ENCODE measurements at places on chromosomes 13 and 19.

GRCh38 chr19:39304701-39305571, 8.7 kb downstream of the IFNL1 start:
- DNase-seq: no peak

DNA sequence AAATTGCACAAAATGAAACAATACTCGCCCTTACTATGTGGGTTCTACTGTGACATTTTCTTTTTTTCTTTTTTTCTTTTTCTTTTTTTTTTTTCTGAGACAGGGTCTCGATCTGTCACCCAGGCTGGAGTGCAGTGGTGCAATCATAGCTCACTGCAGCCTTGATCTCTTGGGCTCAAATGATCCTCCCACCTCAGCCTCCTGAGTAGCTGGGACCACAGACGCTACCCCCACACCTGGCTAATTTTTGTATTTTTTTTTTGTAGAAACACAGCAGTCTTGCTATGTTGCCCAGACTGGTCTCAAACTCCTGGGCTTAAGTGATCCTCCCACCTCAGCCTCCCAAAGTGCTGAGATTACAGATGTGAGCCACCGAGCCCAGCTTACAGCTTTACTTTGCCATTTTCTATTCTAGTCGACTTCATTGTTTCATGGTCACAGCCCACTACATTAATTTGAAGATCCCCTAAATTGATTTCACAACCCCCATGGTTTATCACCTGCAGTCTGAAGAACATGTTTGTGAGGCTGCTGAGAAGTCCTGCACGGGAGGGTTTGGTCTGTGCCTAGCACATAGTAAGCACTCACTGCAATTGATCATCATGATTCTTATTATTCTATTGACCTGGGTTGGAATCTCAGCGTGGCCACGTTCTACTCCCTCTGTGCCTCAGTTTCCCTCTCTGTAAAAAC, 3.8 kb downstream of the BCL3 start:
- no peak for DNase-seq

- no peak for DNase-seq
Measured at GRCh38 chr13:39038569-39039030, 344 bp downstream of the NHLRC3 start.

DNA sequence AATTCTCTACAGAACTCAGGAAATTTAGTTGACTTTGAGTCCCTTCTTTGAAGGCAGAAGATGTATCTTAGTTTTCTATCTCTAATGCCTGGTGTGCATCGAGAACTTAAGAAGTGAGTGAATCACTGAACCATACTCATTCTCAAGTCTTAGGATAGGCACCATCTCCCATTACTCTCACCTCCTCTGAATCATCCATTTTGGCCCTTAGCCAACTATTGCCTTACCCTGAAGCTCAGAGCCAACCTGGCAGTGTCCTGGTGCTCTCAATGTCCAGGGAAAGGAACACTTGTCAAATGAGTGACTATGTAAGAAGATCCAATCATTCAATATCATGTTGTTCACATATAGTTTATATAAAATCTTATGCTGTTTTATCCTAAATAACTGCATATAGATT, 146.6 kb downstream of the RGCC start:
- DNase-seq: peak; percentile 1

DNA sequence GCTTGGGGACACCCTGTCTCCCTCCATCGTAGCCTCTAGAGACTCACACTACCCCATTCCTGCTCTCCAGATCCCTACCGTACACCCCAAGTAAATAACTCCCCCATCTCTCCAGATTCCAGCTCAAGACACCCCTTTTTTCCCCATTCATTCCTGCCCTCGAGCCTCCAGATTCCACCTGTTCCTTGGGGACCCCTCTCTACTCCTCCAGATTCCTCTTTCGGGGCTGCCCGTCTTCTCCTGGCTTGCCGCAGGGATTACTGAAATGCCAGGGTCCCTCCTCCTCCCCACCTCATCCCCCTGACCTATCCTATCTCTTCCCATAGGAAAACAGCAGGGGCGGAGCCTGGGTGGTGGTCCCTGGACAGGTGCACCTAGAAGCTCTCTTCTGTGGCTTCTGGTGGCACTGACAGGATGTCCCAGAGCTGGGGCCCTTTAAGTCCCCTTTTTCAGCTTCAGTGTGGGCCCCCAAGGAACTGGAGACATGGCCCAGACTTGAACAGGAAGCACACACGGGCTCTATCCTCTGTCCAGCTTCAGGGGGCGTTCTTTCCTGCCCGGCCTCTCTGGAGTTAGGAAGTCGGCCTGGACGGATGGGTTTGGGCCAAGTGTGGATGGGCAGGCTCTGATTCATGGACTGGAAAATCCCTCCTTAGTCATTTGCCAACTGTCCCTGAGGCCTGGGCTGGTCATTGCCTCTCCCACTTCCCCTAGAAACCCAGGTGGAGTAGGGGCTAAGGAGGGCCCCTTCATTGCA, 1.2 kb downstream of the ZSWIM4 start:
- DNase-seq: no peak

DNA sequence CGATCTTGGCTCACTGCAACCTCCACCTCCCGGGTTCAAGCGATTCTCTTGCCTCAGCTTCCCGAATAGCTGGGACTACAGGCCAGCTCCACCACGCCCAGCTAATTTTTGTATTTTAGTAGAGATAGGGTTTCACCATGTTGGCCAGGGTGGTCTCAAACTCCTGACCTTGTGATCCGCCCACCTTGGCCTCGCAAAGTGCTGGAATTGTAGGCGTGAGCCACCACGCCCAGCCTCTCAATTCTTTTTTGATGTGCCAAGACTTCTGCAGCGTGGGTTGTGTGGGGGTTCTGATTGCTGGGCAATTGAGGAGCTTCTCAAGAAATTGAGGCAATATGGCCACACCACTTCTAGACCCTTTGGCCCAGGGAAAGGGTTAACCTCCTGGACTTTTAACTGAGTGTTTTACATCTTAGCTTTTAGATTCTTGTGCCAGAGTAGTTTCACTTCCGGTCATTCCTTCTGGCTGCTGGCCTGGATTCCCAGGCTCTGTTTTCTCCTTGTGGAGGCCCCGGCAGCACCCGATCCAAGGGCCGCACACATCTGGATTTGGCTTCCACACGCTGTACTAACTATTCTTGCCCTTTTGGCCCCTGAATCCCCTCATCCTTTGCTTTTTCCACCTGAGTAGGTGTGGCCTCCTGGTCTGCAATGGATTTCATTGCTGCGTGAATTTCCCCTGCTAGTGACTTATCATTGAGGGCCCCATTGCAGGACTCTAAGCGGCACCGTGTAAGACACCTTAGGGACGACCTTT, 14.7 kb downstream of the SMARCA4 start:
- no peak for DNase-seq

DNA sequence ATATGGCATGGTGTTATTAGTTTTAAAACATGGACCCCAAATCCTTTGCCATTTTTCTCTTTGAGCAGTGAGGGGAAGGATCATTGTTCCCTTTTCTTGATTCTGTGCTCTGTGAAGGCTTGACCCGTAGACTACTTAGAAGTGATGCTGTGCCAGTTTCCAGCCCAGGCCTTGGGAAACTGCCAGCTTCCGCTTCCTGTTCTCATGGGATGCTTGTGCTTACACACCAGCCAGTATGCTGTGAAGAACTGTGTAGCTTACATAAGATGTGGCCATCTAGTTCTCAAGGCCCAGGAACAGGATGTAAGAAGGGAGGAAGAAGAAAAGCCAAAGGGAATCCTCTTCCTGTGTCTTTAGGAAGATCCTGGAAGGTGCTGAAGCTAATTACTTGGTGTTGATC, 180.9 kb downstream of the PCCA start:
- no peak for DNase-seq

- DNase-seq: no peak
Measured at GRCh38 chr19:17332677-17333581, 1.7 kb downstream of the ANO8 start.

- DNase-seq: no peak
Measured at GRCh38 chr13:20197361-20197834, 4.7 kb upstream of the GJB2 start.

DNA sequence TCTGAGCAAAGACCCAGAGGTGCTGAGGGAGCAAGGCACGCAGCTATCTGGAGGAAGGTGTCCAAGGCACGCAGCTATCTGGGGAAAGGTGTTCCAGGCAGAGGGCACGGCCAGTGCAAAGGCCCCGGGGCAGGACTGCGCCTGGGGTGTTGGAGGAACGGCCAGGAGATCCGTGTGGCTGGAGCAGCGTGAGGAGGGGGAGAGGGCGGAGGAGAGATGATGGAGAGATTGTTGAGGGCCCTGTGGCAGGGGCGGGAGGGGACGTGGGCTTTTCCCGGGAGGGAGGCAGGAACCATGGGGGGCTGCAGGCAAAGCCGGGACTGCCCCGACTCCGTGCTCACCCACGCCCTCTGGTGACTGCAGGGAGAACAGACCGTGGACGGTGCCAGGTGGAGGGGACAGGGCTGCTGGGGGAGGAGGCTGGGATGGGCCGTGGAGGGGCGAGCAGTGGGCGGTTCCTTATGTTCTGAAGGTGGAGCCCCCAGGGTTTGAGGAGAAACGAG, 13.3 kb upstream of the MISP start:
- no peak for DNase-seq

DNA sequence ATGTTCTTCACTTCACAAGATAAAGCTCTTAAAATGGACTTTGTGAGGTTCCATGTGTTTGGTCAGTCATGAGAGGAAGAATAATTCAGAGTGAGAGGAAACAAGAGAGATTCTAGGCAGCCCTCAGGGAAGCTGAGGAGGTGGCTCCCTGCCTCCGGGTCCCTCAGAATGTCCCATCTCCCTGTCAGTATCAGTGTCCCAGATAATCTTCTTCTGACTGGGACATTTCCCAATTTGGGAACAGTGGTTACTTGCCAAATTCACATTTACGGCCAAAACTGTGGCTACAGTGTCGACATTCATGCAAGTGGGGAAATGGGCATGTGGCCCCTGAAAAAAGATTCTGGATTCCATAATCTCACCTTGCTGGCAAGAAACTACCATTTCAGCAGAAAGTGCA, 9.0 kb downstream of the ZNF417 start:
- DNase-seq: no peak

DNA sequence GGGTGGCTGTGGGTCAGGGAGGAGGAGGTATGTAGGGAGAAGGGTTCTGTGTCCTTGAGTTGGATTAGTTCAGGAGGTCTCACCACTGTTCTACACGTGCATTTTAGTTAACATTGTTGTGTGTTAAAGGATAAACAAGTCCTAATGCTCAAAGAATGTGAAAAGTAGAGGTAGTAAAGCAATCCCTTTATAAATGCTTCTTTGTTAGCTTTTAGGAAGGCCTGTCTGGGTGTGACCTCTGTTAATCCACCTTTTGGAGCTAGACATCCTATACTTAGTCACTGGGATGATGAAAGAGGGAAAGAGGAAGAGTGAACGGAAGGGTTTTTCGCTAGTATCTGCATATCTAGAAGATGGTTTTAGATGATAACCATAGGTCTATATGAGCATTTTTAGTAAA, 42.2 kb upstream of the FLT1 start:
- DNase-seq: no peak

DNA sequence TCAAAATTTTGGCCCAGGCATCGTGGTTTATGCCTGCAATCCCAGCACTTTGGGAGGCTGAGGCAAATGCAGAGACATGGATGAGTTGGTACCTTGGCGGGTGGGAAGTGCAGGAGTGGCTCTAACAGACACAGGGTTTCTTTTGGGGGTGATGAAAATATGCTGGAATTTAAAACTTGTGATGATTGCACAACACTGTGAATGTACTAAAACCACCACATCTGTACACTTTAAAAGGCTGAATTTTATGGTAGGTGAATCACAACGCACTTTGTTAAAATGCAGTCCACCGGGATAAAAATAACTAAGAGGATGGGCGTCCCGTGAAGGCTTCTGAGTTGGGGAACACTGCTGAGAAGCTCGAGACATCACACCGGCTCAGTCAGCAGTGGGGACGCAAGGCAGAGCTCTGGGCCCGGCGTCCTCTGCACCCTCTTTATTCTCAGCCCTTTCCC, 47.1 kb downstream of the MLLT1 start:
- no peak for DNase-seq

DNA sequence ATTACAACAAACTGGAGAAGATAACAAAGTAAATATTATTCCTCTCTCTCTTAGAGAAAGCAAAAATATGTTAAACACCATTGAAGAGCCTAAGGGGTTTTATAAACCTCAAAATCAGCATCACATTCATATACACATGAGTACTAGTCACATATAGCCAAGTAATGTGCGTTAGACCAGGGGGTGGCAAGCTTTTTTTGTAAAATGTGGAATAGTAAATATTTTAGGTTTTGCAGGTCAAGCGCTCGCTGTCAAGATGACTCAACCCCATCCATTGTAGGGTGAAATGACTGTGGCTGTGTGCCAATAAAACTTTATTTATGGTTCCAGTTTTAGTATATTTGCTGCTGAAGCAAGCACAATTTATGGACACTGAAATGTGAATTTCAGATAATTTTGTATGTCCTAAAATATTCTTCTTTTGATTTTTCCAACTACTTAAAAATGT, 21.7 kb downstream of the RFX2 start:
- no peak for DNase-seq

GRCh38 chr19:38674388-38675171, 27.1 kb downstream of the ACTN4 start:
- DNase-seq: no peak

GRCh38 chr19:1251330-1252220, 3.2 kb downstream of the MIDN start:
- DNase-seq: no peak

- no peak for DNase-seq
Measured at GRCh38 chr13:72156760-72157159, 289.8 kb upstream of the DACH1 start.

DNA sequence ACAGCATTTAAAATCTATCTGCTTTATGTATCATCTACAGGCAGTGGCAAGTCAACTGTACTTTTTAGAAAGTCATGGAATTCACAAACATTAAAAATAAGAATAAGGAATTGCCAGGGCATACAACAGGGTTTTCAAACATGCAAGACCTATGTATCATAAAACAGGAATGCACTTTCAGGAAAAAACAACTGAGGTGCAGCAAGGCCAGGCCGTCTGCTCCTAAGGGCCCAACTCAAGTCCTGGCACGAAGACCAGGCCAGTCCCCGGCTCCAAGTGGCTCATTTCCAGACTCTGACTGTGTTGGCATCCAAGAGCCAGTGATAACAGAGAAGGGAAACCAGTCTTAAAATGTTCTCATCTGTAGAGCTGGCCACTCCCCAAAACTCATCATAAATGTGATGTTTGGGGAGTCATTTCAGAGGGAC, 7.1 kb downstream of the RFX2 start:
- peak; percentile 26 for DNase-seq

DNA sequence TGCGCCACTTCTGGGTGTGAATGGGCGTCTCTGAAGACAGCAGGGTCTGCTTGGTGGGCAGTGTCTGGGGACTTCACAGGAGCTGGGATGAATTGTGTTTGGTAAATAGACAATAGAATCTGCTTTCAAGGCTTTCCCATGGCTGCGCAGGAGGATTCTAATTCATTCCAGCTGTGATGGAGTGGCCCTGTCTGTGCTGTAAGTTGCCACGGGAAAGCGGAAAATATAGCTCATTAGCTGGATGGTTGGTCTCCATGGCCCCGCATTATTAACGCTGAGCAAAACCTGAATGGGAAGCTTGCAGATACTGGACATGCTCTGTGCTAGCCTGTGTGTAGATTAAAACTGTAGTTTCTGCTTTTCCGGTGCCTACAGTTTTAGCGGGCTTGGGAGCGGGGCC, 15.6 kb upstream of the C1QTNF9 start:
- no peak for DNase-seq

- no peak for DNase-seq
Measured at GRCh38 chr13:35252536-35253205, 223.8 kb downstream of the MAB21L1 start.

GRCh38 chr13:50276550-50276949, 261.3 kb downstream of the KCNRG start:
- no peak for DNase-seq

GRCh38 chr19:41226874-41227390, 7.9 kb downstream of the AXL start:
- no peak for DNase-seq

Measured in DMS 273 treated with DMSO at 0.1 percent for 48 hours (cell line).